ENCODE measurements at places on chromosomes 3 and 15.
A peak's percentile ranks its signal among the peaks of the same experiment; 100 is the strongest.

GRCh38 chr15:38112406-38112805 is 140.2 kb upstream of the SPRED1 start:
- no peak for DNase-seq

GRCh38 chr3:112897791-112898190 is 51.1 kb upstream of the CD200R1L start:
- no peak for DNase-seq

GRCh38 chr3:187626581-187626980 is 43.6 kb downstream of the SST start:
- no peak for DNase-seq

DNA sequence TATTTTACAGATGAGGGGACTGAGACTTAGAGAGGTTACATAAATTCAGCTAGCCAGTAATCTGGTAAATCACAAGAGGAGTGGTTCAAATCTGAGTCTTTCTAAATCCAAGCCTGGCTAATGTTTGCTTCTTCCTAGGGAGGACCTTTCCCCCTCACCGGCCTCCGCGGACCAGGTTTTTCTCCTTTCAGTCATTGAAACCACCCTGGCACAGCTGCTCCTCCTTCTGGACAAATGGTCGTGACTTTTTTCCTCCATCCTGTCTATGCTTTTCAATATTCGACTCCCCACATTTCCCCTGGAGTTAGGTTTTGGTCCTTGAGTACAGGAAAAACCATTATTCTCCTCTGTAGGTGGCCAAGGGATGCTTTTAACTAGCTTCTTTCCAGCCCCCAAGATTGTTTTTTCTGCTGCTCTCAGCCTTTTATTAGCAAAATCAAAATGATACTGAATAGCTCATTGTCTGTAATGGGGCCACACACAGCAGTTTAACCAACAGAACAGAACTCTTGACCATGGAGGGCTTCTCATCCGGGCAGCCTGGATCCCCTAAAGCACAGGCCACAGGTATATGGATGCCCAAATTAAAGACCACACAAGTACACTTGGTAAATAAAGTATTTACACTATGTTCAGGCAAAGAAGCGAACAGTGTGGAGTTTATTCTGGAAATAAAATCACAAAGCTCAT is 85.9 kb upstream of the KLHL25 start:
- DNase-seq: no peak

DNA sequence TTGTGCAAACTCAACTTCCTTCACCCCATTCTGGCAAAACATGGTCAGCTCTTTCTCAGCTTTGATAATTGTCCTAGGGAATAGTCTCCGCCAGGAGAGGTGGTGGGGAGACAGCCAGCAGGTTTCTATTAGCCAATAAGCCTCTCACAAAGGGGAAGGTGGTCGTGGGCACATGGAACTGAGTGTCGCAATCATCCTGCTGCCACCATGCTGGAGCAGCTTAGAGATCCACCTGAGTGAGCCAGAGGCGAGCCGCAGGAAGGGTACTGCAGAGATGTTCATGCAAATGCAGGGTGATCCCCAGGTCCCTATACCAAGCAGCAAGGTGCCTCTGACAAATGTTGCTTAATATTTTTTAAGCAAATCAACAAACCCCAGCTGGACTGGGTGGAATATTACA is 182.8 kb downstream of the RORA start:
- no peak for DNase-seq

GRCh38 chr3:117939425-117940027 is 1095.1 kb downstream of the IGSF11 start:
- DNase-seq: no peak

DNA sequence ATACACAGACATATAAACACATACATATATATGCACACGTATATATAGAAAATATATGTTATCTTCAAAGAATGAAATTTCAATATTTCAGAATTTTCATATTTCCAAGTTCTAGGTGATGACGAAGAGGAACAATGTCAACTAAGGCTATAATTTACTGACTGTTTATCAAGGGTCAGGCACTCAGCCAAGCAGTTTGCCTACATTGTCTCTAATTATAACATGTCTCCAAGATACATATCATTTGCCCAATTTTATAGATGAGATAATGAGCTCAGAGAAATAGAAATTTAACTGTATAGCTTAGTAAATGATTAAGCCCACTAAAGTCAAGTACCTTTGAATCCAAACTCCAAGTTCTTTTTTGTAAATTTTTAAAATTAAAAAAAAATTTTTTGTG is 99.9 kb upstream of the PLSCR4 start:
- DNase-seq: no peak

DNA sequence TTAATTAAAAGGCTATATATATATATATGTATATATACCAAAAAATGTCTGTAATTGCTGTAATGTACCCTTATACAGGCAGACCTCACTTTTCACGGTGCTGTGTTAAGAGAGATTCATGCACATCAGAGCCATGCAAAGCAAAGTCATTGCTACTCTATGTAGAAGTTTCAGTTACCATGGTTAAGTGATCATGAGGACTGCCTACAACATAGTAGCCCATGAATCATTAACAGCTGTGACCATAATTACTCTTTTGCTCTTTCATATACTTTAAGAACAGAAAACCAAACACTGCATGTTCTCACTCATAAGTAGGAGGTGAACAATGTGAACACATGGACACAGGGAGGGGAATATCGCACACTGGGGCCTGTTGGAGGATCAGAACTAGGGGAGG is 225.3 kb upstream of the EPHA3 start:
- DNase-seq: no peak

- DNase-seq: no peak
These were observed 98.3 kb upstream of the ZBTB20 start for GRCh38 chr3:115245438-115245837.

GRCh38 chr15:83012076-83012426 is 612 bp upstream of the C15orf40 start:
- DNase-seq: peak; percentile 5
